ENCODE measurements at places on chromosomes 2 and 18.

DNA sequence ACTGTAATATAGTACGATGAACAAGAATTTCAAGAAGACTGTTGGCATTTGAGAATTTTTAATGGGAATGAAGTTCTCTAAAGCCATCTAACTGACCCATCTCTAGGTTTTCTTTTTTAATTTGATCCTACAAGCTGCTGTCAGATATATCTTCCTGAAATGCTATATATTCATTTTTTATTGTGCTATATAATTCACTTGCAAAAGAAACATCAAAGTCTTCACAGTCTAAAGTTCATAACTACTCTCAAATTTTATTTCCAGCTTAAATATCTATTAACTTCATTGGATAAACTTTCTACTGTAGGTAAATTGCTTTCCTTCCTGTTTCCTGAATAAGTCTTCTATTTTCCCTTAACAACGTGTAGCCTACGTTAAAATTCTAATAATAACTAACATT, 3.7 kb downstream of the SCYGR2 start:
- DNase-seq, result no peak

GRCh38 chr2:224922142-224922727, 120.0 kb downstream of the DOCK10 start:
- DNase-seq, result no peak

- DNase-seq, result no peak
These were observed 4.2 kb downstream of the PXDN start for GRCh38 chr2:1739961-1740715.

DNA sequence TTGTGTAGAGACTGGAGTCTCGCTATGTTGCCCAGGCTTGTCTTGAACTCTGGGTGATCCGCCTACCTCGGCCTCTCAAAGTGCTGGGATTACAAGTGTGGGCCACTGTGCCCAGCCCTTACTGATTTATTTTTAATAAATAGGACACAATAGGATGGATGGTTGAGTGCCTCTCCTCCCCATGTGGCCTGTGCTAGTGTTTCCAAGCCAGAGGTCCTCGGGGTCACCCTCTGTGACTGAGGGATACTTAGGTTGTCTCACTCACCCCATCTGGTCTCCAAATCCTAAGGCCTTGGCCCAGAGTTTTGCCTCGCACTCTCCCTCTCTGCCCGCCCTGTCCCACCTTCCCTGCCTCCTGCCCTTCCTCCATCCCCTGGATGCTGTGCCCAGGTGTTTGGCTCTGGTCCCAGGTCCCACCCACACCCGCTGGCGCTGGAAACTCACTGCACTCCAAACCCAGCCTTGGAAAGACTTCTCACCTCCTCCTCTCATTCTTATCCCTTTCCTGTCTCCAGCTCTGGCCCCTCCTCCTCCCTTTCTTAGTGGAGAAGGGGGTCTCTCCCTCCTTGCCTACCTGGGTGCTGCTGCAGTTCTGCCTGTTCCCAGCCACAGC, 4.7 kb upstream of the ECEL1 start:
- DNase-seq, result no peak

DNA sequence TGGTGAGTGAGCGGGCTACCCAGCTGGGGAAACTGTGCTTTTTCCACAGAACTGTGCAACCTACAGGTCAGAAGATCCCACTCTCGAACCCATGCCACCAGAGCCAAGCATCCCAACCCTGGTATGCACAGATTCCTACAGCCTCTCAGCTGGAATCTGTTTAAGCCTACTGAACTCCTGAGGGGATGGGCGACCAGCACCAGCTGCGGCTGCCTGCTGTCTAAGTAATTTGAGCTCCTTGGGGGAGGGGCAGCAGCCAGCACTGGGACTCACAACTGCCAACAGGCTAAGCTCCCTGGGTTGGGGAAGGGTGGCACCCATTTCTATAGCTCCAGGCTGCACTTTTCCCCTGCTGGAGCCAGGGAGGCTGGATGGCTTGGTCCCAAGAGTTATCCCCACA, 11.8 kb downstream of the CYP27C1 start:
- DNase-seq, result peak; percentile 40

Data from renal cortical epithelial cell (primary cell).